ENCODE measurements at places on chromosomes 12 and 14. TPM values are rescaled to one million over a fixed set of nuclear protein-coding genes. Genes with fewer than 3 reads are reported as not detected.
A peak's percentile ranks its signal among the peaks of the same experiment; 100 is the strongest.

The SLC6A15 gene
- 0.30 TPM for total RNA-seq

The IL26 gene
- total RNA-seq = 0.33 TPM

The AVPR1A gene
- total RNA-seq = not detected

The TAC3 gene
- 0.48 TPM for total RNA-seq

The PAPLN gene
- total RNA-seq = 1.0 TPM

The SCARB1 gene
- 18.2 TPM for total RNA-seq

GRCh38 chr14:91996948-91997371 is 42.9 kb downstream of the TRIP11 start:
- no peak for DNase-seq
- H3K27me3 ChIP-seq = no peaks in the 10 kb centered on the region
- H3K4me1 ChIP-seq = peaks cover 38% of the 10 kb centered on the region
- H3K4me3 ChIP-seq = no peak overlapping the region
- H3K36me3 ChIP-seq = peaks cover 20% of the 10 kb centered on the region
- H3K27ac ChIP-seq = no peak overlapping the region

- no peaks in the 10 kb centered on the region for H3K36me3 ChIP-seq
- H3K4me1 ChIP-seq = peaks cover 10% of the 10 kb centered on the region
- no peak overlapping the region for H3K27ac ChIP-seq
These were observed 4.4 kb downstream of the CACNA1C start for GRCh38 chr12:2057041-2057794.

- H3K27ac ChIP-seq = no peak overlapping the region
- H3K4me1 ChIP-seq = no peaks in the 10 kb centered on the region
- DNase-seq = no peak
- no peak overlapping the region for H3K4me3 ChIP-seq
These were observed 166.7 kb downstream of the TMTC3 start for GRCh38 chr12:88308825-88309224.

- no peak for DNase-seq
- peaks cover 39% of the 10 kb centered on the region for H3K36me3 ChIP-seq
- H3K27ac ChIP-seq = no peak overlapping the region
- H3K4me1 ChIP-seq = peaks cover 10% of the 10 kb centered on the region
- H3K4me3 ChIP-seq = no peak overlapping the region
- H3K27me3 ChIP-seq = peaks cover under 1% of the 10 kb centered on the region
These were observed 4.7 kb upstream of the CDH24 start for GRCh38 chr14:23062002-23062401.

- H3K4me1 ChIP-seq = peaks cover 20% of the 10 kb centered on the region
- no peak for DNase-seq
- peaks cover 2% of the 10 kb centered on the region for H3K36me3 ChIP-seq
- peak overlapping the region; percentile 76 for H3K4me3 ChIP-seq
- H3K27me3 ChIP-seq = peaks cover 9% of the 10 kb centered on the region
These were observed 888 bp upstream of the PLXNC1 start for GRCh38 chr12:94147387-94147990.

DNA sequence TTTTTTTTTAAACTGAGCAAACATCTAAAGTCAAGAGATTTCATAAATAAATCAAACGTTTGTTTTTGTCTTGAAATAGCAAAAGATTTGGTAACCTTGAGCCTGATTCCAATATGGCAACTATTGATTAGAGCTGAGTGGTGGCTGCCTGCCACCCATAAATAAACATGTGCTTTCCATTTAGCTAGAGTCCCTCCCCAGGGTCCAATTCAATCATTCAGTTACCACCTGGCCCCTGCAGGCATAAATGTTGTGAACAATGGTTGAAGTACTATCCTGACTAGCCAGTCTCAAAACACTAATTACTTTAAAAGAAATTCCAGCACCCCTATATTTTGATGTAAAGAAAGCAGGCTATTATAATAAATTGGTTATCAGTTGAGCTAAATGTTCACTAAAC is 129.7 kb upstream of the GRIP1 start:
- H3K27me3 ChIP-seq = no peaks in the 10 kb centered on the region
- peaks cover 9% of the 10 kb centered on the region for H3K4me1 ChIP-seq
- H3K4me3 ChIP-seq = no peak overlapping the region

DNA sequence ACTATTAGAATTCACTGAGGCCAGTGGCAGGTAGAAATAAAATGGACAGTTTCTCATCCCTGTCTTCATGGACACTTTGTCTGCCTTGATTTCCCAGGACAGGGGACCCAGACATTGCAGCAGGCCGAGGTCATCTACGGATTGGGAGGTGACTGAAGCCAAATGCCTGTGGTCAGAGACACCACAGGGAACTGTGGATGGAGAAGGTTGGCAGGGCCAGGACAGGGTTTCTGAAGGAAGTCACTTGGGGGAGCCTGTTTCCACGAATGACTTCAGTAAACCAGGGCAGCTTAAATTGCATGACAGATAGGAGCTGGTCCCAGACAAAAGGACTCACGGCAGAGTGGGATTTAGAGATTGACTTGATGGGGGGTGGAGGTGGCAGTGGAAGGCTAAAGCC is 224.9 kb downstream of the NTF3 start:
- H3K27ac ChIP-seq = no peak overlapping the region
- DNase-seq = no peak
- no peaks in the 10 kb centered on the region for H3K27me3 ChIP-seq
- H3K4me3 ChIP-seq = no peak overlapping the region
- H3K36me3 ChIP-seq = no peaks in the 10 kb centered on the region

DNA sequence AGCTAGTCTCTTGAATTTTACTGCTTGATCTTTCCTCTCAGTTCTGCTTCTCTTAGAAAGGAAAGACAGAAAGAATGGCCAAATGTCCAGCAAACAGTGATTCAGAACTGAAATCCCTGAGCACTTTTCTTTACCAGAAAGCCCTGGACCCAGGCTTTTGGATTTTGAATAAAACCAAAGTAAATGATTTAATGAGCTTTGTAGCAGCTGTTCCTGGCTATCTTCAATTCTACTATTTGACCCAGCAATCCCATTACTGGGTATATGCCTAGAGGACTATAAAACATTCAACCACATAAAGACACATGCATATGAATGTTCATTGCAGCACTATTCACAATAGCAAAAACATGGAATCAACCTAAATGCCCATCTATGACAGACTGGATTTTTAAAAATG is 187.2 kb downstream of the PRKD1 start:
- H3K4me1 ChIP-seq = no peaks in the 10 kb centered on the region
- no peak overlapping the region for H3K4me3 ChIP-seq
- DNase-seq = no peak
- H3K36me3 ChIP-seq = no peaks in the 10 kb centered on the region
- H3K27ac ChIP-seq = no peak overlapping the region
- H3K27me3 ChIP-seq = no peaks in the 10 kb centered on the region

DNA sequence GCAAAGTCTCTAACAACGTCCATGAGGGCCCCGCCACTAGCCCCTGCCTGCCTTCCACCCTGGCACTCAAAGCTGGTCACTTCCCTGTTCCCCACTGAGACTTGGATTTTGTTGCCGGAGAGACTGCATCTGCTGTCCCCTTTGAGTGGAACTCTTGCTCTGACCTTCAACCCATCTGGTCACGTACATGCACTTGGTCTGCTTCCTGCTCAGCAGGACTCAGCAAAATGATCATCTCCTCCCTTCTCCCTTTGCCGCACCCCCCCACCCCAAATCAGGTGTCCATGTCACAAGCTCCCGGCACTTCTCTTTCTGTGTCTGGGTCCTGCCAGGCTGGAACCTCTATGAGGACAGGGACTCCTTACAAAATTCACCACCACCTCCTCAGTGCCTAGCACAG is 180.9 kb downstream of the CHST11 start:
- H3K4me1 ChIP-seq = peaks cover 20% of the 10 kb centered on the region
- H3K27me3 ChIP-seq = no peaks in the 10 kb centered on the region
- peaks cover 18% of the 10 kb centered on the region for H3K36me3 ChIP-seq
- H3K27ac ChIP-seq = peak overlapping the region; percentile 24
- DNase-seq = no peak
- no peak overlapping the region for H3K4me3 ChIP-seq

DNA sequence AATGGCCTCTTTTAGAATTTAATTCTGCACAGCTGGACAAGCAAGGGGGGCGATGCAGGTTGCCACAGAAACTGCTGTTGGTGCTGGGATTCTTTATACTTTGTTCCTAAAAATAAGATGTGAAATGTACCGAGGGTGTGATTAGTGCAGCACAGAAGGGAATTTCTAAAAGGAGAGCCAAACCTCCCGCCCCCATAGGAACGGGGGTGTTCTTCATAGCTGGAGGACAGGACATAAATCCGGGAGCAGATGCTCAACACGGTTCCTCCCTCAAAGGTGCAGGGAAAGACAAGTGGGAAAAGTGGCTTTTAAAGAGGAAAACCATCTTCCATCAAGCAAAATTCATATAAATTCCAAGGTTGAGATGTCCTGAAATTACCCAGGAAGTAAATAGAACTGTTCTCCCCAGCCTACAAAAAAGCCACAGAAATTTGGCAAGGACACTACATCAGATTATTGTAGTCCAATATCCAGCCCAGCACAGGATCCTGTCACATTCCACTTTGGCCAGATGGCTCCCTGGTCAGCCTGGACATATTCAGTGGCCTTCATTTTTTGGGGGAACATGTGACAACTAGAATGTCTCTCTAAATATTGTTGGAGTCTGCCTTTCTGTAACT is 51.4 kb upstream of the TMX1 start:
- no peaks in the 10 kb centered on the region for H3K27me3 ChIP-seq
- DNase-seq = no peak
- peaks cover 4% of the 10 kb centered on the region for H3K4me1 ChIP-seq
- no peak overlapping the region for H3K4me3 ChIP-seq

DNA sequence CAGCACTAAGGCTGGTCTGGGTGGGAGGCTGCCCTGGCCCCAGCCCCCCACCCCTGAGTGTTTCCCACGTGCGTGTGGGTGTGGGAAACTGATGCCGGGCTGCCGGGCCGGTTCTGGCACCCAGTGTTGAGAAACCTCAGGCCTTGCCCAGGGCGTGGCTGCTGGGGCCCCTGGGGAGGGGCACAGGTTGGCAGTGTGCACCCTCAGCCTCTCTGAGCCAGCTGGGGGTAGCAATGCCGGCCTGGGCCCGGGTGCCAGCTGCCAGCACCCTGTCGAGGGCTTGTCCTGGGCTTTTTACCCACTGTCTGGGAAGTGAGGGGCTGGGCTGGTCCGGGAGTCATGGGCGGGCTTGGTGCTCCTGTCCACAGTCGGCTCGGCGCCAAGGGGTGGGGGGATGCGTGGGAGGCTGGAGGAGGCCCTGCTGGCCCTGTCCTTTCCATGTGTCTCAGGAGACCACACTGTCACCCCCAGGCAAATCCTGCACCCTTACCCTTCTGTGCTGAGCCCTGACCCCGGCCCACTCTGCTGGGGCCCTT is 15.7 kb downstream of the ASPG start:
- no peak overlapping the region for H3K27ac ChIP-seq
- DNase-seq = no peak
- H3K4me1 ChIP-seq = no peaks in the 10 kb centered on the region

DNA sequence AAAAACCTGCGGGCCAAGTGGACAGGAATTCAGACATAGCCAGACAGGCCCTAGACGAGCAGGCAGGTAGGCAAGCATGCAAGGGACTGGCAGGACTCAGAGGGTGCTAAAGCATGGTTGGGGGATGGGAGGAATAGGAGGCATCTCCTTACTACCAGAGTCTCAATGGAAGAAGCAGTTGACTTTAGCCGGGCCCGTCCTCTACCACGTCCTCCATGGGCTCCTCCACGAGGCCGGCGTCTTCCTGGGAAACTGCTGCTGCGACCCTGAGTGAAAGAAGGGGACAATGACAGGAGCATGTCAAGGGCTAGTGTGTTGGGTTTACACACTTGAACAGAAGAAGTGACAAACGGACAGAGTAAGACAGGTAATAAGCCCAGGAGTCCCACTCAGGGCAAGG is 11.6 kb downstream of the KMT2D start:
- peaks cover 55% of the 10 kb centered on the region for H3K36me3 ChIP-seq
- no peak overlapping the region for H3K4me3 ChIP-seq
- H3K27me3 ChIP-seq = no peaks in the 10 kb centered on the region
- H3K27ac ChIP-seq = no peak overlapping the region
- no peak for DNase-seq

Data from activated naive CD4-positive, alpha-beta T cell treated with anti-CD3 and anti-CD28 coated beads for 36 hours (primary cell).